ENCODE measurements at places on chromosomes 12 and 14.
A peak's percentile ranks its signal among the peaks of the same experiment; 100 is the strongest.

GRCh38 chr12:6613015-6613775, 6.0 kb upstream of the CHD4 start:
- H3K27me3 ChIP-seq: no peaks in the 10 kb centered on the region
- DNase-seq: peak; percentile 56
- peaks cover 37% of the 10 kb centered on the region for H3K4me1 ChIP-seq

- H3K27ac ChIP-seq: no peak overlapping the region
- no peak for DNase-seq
- H3K4me1 ChIP-seq: peaks cover 8% of the 10 kb centered on the region
- H3K27me3 ChIP-seq: no peaks in the 10 kb centered on the region
Observed at GRCh38 chr14:93971635-93972027, 4.7 kb downstream of the ASB2 start.

GRCh38 chr12:103832048-103832997, 8.7 kb downstream of the NT5DC3 start:
- no peak for DNase-seq
- H3K27ac ChIP-seq: no peak overlapping the region
- peaks cover 18% of the 10 kb centered on the region for H3K36me3 ChIP-seq
- H3K27me3 ChIP-seq: no peaks in the 10 kb centered on the region
- H3K4me3 ChIP-seq: no peak overlapping the region
- peaks cover 18% of the 10 kb centered on the region for H3K4me1 ChIP-seq

GRCh38 chr12:132537049-132537448, 47.1 kb downstream of the FBRSL1 start:
- peaks cover 37% of the 10 kb centered on the region for H3K36me3 ChIP-seq
- H3K4me3 ChIP-seq: no peak overlapping the region
- no peak overlapping the region for H3K27ac ChIP-seq
- H3K27me3 ChIP-seq: peaks cover 79% of the 10 kb centered on the region
- no peak for DNase-seq

GRCh38 chr14:22668863-22669262, 24.7 kb upstream of the OR6J1 start:
- H3K4me1 ChIP-seq: peaks cover 6% of the 10 kb centered on the region
- H3K36me3 ChIP-seq: no peaks in the 10 kb centered on the region
- no peak overlapping the region for H3K4me3 ChIP-seq
- no peak overlapping the region for H3K27ac ChIP-seq
- H3K27me3 ChIP-seq: peaks cover 15% of the 10 kb centered on the region

GRCh38 chr12:119180380-119181040, 1.8 kb downstream of the HSPB8 start:
- peak overlapping the region; percentile 58 for H3K4me3 ChIP-seq
- no peaks in the 10 kb centered on the region for H3K27me3 ChIP-seq
- H3K36me3 ChIP-seq: no peaks in the 10 kb centered on the region
- peak overlapping the region; percentile 84 for H3K27ac ChIP-seq
- peaks cover 50% of the 10 kb centered on the region for H3K4me1 ChIP-seq

DNA sequence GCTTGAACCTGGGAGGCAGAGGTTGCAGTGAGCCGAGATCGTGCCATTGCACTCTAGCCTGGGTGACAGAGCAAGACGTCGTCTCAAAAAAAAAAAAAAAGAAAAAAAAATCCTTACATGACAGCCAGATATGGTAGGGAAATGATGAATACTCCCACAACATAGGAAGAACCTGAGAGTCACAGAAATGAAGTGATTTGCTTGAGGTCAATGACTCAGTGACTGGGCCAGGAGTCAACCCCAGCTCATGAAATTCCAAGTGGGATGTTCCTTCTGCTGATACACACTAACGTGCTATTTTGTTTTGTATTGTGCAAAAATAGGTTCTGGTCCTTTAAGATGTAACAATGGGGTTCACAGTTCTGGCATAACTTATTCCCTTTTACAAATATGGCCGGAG, 9.0 kb downstream of the RHOF start:
- 0 out of 2 replicates have a peak overlapping the region, but pooled peaks have one; percentile 16 for H3K27ac ChIP-seq
- no peak overlapping the region for H3K4me3 ChIP-seq
- H3K36me3 ChIP-seq: peaks cover 11% of the 10 kb centered on the region

DNA sequence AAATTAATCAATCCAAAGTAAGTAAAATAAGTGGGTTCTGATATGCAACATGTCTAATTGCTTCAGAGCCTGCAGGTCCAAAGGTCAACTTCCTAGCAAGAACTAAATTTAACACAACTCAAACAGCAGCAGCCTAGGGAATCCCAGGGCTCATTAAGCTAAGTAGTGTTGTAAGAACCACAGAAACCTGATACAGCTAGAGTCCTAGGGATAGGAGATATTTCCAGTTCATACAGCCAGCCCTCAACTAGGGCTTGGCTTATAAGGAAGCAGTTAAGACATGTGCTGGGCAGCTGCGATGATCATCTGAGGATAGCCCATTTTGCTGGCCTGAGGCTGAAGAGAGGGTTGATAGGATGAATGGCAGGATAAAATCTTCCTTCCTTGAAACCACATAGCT, at the start of gene OR4Q3:
Gene OR4Q3, plus strand, starts transcription at position 316 of the 400 bp plus-strand sequence.
- peaks cover 59% of the 10 kb centered on the region for H3K36me3 ChIP-seq
- no peak for DNase-seq
- no peak within 1 kb of the TSS for H3K4me3 ChIP-seq
- peaks cover 14% of the 10 kb centered on the region for H3K27me3 ChIP-seq
- no peaks in the 10 kb centered on the region for H3K4me1 ChIP-seq

DNA sequence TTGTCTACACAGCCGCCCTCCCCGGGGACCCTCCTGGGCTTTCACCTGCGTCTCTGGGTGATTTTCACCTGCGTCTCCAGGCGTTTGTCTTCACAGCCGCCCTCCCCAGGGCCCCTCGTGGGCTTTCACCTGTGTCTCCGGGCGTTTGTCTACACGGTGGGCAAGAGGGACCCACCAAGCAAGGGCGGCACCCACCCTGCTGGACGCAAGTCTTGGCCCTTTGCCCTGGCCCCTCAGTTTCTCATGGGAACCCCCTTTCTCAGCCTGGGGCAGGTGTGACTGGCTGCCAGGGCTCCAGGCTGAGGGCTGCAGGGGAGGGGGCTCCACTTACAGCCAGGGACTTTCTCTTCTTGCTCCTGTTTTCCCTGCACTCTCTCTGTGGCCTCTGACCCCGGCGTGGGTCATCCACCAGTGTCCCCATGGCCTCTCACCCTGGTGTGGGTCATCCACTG, 68.6 kb upstream of the GALNT9 start:
- no peak overlapping the region for H3K27ac ChIP-seq
- H3K27me3 ChIP-seq: peaks cover 63% of the 10 kb centered on the region
- no peak overlapping the region for H3K4me3 ChIP-seq
- no peaks in the 10 kb centered on the region for H3K36me3 ChIP-seq

DNA sequence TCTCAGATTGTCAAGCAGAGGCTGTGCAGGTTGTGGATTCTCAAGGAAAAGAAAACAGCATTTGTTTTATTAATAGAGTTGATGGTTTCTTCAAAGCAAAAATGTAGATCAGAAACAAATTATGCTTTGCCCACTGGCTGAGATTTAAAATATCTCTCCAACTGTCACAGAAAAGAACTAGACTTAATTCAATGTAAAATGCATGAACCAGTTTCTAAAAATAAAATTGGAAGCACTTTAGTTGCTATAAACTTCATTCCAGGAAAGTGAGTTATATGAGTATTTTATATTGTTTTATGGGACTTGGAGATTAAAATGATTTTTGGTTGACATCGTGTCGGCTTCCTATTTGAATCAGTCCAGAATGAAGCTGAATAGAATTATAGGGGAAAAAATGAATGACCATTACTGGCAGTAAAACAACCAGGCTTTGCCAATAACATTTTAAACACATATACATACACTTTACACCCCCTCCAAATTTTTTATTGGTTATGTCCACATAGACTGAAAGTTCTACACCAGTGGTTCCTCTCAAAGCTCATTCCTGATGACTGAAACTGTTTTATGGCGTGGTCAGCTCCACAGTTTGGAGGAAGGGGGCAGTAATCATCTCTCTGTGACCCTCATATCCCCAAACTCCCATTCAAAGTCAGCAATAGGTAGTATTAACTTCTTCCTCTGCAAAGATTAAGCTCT, 55.5 kb upstream of the DAAM1 start:
- no peak overlapping the region for H3K4me3 ChIP-seq
- no peaks in the 10 kb centered on the region for H3K27me3 ChIP-seq
- no peaks in the 10 kb centered on the region for H3K4me1 ChIP-seq
- DNase-seq: no peak

- DNase-seq: no peak
- H3K27me3 ChIP-seq: no peaks in the 10 kb centered on the region
- no peak overlapping the region for H3K4me3 ChIP-seq
Observed at GRCh38 chr14:75047506-75047905, 3.8 kb downstream of the MLH3 start.

DNA sequence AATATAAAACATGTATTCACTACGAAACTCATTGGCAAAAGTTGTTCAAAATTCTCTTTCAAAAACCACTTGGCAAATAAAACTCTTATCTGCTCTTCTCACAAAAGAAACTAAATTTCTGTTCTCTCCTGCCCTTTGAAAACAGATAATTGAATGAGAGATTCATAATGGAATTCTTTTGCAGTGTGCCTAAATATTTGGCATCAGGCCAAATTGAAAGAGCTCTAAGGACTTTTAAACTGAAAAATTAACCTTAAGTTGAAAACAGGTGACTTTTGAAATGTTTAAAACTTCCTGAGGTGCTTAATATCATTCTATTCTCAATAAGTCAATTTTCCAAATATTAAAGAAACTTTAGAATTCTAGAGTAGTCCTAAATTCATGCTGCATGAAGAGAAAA, 136.4 kb downstream of the FSCB start:
- H3K4me1 ChIP-seq: no peaks in the 10 kb centered on the region
- no peak for DNase-seq
- no peak overlapping the region for H3K4me3 ChIP-seq
- peaks cover 16% of the 10 kb centered on the region for H3K36me3 ChIP-seq
- H3K27ac ChIP-seq: no peak overlapping the region
- H3K27me3 ChIP-seq: no peaks in the 10 kb centered on the region

- peaks cover 23% of the 10 kb centered on the region for H3K36me3 ChIP-seq
- no peaks in the 10 kb centered on the region for H3K27me3 ChIP-seq
- DNase-seq: no peak
- H3K27ac ChIP-seq: no peak overlapping the region
- H3K4me3 ChIP-seq: no peak overlapping the region
Observed at GRCh38 chr12:79871621-79872020, 63.3 kb downstream of the PPP1R12A start.

- DNase-seq: no peak
- H3K36me3 ChIP-seq: peaks cover 47% of the 10 kb centered on the region
- H3K4me3 ChIP-seq: no peak overlapping the region
- H3K27me3 ChIP-seq: no peaks in the 10 kb centered on the region
Observed at GRCh38 chr12:6226679-6227051, 26.5 kb downstream of the CD9 start.

DNA sequence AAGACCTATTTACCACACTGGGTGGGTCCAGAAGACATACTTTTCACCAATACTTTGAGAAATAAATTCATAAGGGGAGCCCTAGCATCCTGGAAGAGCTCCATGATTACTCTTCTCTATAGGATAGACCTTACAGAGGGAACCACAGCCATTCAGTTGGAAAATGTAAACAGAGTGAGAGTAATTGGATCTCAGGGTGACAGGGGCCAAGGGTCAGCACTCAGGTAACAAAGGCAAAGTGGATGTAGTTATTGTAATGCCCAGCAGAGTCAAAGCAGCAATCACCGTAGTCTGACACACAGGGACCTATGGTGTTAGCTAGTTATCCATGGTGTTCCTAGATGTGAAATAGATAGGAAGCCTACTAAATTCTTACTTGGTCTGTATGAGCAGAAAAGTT, 10.8 kb upstream of the GTF2A1 start:
- peaks cover 11% of the 10 kb centered on the region for H3K4me1 ChIP-seq
- H3K27ac ChIP-seq: no peak overlapping the region
- no peak overlapping the region for H3K4me3 ChIP-seq
- peaks cover 6% of the 10 kb centered on the region for H3K36me3 ChIP-seq

DNA sequence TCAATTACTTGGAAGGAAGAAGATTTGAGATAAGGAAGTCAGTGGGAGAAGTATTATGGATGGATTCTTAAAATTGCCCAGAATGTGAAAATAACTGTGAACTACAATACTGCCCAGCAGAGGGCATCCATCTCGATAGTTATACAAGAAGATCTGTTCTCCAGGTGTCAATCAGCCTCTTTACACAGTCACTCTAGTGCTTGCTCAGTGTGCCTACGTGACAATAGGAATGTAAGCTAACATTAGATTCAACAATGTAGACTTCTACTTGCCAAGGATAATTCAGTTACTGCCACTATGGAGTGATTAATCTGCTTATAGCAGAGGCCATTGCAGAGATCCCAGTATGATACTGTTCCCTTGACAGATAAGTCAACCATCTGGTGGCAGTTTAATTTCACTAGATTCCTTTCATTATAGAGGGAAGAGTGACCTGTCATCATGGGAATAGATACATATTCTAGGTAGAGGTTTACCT, 10.6 kb upstream of the MAP4K5 start:
- H3K27me3 ChIP-seq: no peaks in the 10 kb centered on the region
- H3K27ac ChIP-seq: no peak overlapping the region
- H3K4me3 ChIP-seq: no peak overlapping the region
- peaks cover 4% of the 10 kb centered on the region for H3K4me1 ChIP-seq

- DNase-seq: no peak
- H3K27ac ChIP-seq: no peak overlapping the region
- no peaks in the 10 kb centered on the region for H3K27me3 ChIP-seq
- H3K36me3 ChIP-seq: no peaks in the 10 kb centered on the region
Observed at GRCh38 chr14:60313093-60313492, 64.1 kb downstream of the PPM1A start.

DNA sequence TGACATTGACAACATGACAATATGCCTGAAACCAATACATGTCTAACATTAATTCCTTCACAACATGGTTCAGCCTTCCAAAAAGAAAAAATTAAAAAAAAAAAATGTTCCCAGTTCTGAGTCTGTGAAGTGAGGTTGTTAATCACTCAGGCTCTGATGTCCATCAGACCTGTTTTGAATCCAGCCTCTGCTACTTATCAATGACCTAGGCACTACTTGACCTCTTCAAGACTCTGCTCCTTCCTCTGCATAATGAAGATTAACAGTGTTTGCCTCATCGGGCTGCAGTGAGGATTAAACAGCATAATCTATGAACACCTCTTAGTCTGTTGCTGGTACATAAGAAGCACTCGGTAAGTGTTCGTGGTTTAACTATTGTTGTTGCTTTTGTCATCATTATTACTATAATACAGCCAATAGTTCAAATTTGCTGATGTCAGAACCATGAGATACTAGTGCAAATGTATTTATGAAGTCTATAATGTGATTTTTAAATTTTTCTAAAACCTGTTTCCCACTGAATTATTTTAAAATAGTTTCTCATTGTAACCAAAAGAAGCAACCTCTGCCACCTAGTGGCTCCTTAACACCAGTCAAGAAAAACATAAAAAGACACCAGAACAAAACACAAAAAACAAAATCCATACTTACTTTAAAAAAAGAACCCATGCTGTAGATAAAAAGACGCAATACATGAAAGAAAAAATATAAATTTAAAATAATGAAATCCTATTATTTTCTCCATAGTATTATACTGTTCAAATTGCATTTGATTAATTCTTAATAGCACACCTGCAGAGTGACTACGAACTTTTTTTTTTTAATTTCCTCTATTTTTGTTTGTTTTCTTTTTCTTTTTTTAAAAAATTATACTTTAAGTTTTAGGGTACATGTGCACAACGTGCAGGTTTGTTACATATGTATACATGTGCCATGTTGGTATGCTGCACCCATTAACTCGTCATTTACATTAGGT, 20.3 kb upstream of the TMX1 start:
- H3K27me3 ChIP-seq: no peaks in the 10 kb centered on the region
- peaks cover 27% of the 10 kb centered on the region for H3K36me3 ChIP-seq
- no peak for DNase-seq
- H3K4me3 ChIP-seq: no peak overlapping the region
- no peaks in the 10 kb centered on the region for H3K4me1 ChIP-seq
- H3K27ac ChIP-seq: no peak overlapping the region
